ENCODE measurements at places on chromosomes 4 and X.

- DNase-seq, result no peak
Measured at GRCh38 chrX:69813677-69814076, 197.8 kb downstream of the EDA start.

DNA sequence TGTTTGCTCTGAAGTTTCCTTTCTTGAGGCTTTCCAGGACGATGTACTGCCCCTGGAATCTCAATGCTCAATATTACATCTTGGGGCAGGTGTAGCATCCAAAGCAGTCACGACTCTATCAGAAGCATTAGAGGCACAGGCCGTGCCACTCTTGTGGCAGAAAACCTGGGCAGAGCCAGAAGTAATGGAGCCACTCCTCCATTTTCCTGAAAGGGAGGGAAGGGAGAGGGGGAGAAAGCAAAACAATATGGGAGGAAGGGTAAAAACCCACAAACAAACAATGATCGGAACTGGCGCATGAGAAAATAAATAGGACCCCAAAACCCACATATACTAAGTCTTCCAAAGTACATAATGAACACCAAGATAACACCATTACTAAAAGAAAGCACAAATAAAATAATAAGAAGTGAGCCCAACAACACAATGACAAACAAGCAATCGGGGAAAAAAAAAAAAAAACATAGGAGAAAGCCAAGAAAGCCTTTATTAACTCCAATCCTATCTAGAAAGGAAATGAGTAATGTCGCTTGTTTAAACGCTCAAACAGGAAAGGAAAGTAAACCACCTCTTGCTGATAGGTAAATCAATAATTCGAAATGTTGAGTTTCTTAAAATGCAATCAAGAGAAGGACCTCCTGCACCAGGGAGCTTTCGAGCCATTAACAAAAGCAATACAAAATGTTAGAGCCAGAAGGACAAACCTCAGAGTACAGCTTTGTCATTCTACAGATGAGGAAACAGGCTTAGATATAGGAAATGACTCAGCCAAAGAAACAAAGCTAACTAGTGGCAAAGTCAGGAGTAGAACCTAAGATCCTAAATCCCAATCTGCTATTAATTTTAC is 117.4 kb downstream of the ATRX start:
- peak; percentile 8 for DNase-seq

- no peak for DNase-seq
Measured at GRCh38 chrX:134254511-134254910, 17.5 kb downstream of the CCDC160 start.

DNA sequence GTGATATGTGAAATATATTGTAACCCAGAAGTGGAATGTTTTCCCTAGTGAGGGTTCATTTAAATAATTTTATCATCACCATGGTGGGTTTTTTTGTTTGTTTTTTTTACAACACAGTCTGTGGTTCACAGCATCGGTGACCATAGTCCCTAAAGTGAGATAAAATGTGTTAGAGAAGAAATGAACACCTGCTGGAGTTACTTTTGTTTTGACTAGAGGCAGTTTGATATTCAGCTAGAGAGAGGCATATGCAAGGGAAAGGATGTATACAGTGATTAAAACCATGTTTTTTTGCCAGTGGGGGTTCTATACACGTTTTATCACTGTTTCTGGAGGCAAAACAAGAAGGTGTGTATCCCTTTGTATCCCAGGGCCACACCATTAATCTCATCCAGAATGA is 541.5 kb downstream of the PCDH7 start:
- DNase-seq, result no peak

- no peak for DNase-seq
Measured at GRCh38 chrX:31435592-31435991, 363.8 kb upstream of the FTHL17 start.

All from SIG-M5 (cell line).